ENCODE measurements at places on chromosomes 12 and 14. TPM values are rescaled to one million over a fixed set of nuclear protein-coding genes. Genes with fewer than 3 reads are reported as not detected.

DNA sequence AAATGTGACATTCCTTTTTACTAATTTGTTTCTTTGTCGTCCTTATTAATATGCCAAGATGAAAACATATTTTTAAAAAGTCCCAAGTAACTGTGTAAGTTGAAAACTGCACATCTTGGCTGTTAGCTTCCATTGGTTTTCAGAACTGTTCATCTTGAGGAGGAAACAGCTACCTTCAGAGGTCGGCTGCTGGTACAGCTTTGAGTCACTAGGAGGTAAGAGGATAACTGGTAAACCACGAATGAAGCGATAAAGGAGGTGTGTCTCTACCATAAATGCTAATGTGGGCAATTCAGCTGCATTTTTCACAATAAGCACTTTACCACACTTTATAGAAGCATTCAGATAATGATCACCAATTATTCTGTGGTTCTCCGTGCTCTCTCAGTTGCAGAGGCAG, 137.5 kb upstream of the KRAS start:
- DNase-seq: no peak

DNA sequence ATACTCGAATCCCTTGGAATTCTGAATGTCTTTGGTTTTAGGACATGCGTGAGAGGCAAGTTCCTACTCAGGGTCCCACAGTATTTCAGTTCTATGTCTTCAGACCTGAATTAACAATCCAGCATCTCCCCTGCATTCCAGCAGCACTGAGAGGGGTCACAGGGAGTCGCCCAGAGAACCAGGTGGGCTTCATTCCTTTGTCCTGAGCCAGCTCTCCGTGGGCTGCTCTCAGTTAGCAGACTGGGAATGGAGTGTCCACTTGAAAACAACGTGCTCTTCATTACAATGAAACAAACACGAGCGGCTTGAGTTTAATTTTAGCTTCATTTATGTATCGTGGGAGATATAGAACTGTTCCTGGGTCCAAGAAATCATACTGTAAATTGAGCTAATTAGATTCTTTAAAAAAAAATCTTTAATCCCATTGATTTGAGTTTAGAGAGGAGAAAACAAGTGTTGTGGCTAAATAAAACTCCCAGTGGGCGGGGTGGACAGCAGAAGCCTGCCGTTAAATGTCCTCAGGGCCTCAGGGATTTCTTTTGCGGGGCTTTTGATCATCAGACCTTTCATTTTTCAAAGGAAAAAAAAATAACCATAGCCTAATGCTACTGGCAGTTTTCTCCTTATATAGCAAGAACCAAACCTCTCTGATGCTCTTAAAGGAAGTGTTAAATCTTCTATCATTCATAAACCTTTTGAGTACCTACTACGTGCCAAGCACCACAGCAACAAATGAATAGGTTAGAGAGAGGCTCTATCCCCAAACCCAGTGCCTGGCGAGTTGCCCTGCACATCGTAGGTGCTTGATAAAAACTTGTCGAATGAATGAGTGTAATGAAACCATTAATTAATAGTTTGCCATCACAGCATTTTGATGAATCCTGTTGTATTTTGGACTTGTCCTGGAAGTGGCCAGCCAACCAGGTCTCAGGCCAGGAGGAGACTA, 140.4 kb downstream of the CHST11 start:
- no peak for DNase-seq

OLR1 gene
- total RNA-seq: not detected

PPM1H gene
- total RNA-seq: not detected

SMIM41 gene
- not detected for total RNA-seq
